ENCODE measurements at places on chromosomes 2 and 18.

- DNase-seq = no peak
Observed at GRCh38 chr2:100563407-100564247, 834 bp downstream of the PDCL3 start.

- peak; percentile 7 for DNase-seq
Observed at GRCh38 chr2:137838255-137839092, 125.8 kb upstream of the HNMT start.

DNA sequence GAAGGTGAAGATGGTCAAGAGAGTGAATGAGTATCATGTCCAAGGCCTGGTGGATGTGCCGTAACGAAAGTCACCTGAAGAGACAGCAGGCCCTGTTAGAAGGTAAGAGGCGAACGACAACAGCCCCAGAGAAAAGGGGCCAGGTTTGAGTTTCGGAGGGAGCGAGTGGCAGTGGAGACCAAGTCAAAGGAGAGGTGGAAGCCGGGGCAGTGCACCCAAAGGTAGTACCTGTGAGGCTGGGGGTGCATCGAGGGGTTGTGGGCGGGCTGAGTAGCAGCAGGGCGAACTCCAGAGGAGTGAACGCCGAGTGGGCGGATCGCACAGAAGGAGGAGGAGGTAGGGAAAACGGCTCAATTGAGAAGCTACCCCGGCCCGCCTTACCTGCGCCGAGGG lies 358 bp downstream of the USP37 start:
- DNase-seq = no peak

DNA sequence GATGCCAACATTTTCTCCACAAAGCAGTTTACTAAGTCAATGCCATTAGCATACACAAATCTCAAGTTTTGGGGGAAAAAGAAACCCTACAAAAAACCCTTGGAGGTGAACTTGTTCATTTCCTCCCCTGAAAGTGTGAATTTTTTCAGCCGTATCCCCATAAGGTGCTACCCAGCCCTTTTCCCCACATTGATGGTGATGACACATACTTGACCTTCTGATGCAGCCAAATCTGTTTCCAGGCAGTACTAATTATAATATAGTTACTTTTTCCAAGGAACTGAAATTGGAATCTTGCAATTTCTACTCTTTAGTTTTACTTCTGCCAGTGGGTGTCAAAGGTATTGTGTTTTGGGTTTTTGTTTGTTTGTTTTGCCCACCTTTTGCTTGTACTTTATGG lies 474.5 kb downstream of the TGIF1 start:
- no peak for DNase-seq

DNA sequence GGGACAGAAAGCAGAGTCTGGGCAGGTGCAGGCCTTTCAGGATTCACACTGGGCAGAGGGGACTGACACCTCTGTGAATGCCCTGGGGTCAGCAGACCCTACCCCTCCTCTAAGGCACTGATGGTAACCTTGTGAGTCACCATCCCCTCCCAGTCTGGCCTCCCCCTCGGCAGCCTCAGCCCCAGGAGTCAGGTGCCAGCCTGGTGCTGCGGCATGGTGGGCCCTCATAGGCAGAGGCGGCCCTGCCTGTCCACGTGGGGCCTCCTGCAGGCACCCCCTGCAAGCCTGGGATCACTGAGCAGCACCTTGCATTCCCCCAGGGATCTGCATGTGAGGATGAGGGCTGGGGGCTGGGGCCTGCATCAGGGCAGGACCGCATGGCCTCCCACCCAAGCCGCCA lies 4.8 kb upstream of the GPR17 start:
- no peak for DNase-seq

- no peak for DNase-seq
Observed at GRCh38 chr2:47512581-47513083, 109.7 kb downstream of the MSH2 start.

DNA sequence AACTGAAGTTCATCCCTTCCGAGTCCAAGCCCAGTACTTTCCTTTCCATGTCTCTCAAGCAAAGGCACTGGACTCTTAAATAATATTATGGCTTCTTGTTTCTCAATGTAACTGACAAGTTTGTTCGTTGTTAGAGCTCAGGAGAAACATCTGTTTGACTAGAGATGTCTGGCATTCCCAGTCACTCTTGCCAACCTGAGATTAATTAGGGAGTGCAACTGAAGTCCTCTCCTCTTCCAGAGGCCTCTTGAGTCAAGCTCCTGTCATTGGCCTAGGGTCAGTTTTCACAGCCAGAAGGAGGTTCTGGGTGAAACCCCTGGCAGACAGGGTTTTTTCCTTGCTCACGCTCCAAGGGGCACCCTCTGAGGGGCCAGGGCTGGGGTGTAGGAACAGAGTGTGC lies 196.1 kb downstream of the AGPS start:
- DNase-seq = no peak

DNA sequence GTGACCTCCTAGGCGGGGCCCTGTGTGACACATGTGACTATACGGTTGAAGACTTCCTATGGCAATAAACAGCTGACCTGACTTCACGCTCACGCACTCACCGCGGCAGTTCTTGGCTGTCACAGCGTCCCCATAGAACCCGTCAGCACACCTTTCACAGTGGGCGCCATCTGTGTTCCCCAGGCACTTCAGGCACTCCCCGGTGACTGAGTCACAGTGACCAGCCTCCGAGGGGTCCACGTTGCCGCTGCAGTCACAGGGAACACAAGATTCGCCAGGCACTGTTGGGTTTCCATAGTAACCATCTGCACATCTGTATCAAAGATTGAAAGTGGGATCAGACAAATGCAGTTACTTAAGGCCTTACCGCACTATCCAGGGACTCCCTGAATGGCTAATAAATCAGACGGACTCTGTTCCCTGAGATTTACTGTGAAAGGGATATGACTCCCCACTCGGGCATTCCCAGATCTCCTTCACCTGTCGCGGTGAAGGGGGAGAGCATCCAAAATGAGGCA lies 94.5 kb downstream of the LAMA1 start:
- DNase-seq = no peak

DNA sequence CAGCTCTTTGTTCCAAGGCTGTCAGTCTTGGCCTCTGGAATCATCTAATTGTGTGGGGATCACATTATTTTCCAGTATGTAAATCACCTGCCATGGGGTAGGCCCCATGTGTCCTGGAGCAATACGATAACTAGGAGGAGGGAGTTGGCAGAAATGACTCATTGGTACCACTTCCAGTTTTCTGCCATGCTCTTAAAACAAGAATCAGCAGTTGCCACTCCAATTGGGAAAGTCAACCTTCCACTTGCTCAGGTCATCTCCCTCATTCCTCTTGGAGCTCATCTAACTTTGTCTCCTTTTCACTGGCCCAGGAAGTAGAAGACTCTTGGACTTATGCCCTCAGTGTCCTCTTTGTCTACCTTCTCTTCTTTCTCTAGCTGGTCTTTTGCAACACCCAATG lies 487.0 kb downstream of the SLC4A3 start:
- no peak for DNase-seq

GRCh38 chr2:74089816-74090745 lies 57.6 kb downstream of the BOLA3 start:
- no peak for DNase-seq

DNA sequence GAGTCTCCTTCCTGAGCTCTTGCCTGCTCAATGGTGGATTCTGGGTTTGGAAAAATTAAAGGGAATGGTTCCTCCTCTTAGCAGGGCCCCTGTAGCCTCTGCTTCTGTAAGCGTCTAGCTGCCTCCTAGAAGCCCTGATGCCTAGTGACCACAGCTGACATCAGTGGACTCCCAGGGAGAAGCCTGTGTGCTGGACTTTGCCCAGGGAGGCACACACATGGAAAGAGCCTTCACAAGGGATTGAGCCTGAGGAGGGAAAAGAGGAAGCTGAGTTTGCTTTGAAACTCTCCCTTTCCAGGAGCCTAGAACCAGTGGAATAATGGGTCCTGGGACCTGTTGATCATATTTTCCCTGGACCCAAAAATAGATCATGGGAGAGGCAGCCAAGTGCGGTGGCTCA lies 1.4 kb upstream of the CFAP65 start:
- no peak for DNase-seq

GRCh38 chr2:204339212-204339715 lies 206.0 kb upstream of the PARD3B start:
- DNase-seq = no peak

GRCh38 chr2:16185801-16186272 lies 245.5 kb downstream of the MYCN start:
- DNase-seq = no peak

- no peak for DNase-seq
Observed at GRCh38 chr2:169911119-169911518, 83.9 kb downstream of the UBR3 start.

GRCh38 chr2:134634054-134634753 lies 84.6 kb downstream of the TMEM163 start:
- no peak for DNase-seq

DNA sequence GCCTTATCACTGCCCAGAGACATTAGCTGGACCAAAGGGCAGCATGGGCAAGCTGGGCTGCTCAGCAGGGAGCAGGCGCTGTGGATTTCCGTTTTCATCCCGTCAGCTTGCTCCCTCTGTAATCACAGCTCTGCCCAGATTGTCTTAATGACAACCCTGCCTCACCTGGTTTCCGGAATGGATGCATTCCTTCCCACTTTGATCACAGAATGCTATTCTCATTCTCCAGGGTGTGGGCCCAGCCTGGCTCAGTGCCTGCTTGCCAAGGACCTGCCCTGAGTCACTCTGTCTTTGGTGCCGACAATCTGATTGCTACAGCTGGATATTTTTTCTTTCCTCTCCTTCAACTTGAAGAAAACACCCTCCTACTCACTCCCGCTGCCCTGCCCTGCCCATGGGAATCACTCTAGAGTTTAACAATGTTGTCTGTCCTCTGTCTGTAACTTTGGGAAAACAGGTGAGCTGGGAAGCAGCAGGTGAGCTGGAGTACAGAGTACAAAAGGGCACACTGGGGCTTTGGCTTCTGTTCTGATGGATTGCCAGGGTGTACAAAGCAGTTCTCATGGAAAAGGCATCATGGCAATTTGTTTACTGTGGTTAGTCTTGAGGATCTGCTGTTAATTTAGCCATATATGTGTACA lies 27.2 kb upstream of the FAM136A start:
- DNase-seq = no peak

- no peak for DNase-seq
Observed at GRCh38 chr2:71223767-71224333, 3.1 kb downstream of the PAIP2B start.

DNA sequence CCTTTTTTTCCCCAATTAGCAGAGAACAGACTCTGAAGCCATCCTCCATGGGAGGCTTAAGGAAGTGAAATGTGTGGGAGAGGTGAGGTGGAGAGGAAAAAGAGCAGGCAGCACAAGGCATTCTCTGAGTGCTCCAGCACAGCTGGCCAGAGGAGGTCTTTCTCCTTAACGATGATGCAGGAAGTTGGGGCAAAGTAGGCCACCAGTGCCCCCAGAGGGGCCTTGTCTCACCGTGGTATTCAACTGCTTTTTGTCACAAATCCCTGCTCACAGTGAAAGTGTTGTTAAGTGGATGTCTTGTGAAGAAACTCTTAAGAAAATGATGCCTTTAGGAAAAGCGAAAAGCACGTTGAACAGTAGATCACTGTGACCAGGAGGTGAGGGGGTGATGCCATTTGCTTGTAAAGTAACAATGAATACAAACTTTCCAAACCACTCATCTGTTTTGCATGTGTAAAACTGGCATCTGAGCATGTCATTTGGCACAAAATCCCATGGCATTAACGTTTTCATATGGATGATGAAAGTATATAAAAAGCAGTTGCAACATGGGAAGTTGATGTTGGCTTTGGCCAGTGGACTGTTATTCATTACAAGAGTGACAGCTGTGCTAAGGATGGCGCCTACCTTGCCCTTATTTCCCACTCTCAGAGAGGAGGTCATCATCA lies 49.2 kb upstream of the CDC42EP3 start:
- peak; percentile 22 for DNase-seq

GRCh38 chr2:180991361-180991760 lies 11.0 kb downstream of the UBE2E3 start:
- no peak for DNase-seq

- no peak for DNase-seq
Observed at GRCh38 chr2:88099798-88100488, 27.9 kb downstream of the FABP1 start.
